KG1 (cell line): ENCODE measurements at places on chromosomes 6 and 20.

- DNase-seq = no peak
These were observed 38.2 kb upstream of the NKX2-4 start for GRCh38 chr20:21435576-21435975.

DNA sequence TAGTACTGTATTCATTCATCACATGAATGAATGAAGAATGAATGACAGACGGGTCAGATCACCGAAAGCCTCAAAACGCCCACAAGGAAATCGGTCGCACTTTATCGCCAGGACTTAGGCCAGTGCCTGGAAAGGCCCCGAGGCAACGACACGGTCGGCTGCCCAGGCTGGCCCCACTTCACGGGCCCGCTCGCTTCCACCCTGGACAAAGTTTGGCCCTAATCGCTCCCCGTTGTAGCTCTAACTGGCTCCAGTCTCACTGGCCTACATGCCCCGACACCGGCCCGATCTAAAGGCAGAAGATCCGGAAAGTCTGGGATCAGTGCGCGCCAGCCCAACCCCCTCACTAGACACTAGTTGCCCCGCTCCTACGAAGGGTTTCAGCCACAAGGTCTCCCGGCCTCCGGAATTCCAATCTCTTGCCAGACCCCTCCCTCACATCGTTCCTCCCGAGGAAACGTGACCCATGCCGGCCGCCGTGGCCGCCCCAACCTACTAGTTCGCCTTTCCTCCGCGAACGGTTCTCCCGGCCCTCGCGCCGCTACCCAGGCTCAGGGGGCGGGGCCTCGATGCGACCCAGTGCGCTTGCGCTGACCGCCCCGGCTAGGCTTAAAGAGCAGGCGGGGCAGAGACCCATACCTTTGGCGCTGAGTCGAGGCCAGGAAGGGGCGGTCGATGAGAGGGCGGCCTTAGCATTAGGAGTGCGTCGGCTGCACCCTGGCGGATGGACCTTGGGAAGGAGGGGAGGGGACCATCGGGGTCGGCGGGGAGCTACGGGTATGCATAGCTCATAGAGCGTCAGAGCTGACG is at the start of the genes GSS and MYH7B:
GSS (minus strand) TSS at position 576 of the 810 bp plus-strand sequence. CDS start 3,954 bp downstream, outside the sequence.
MYH7B (plus strand) TSS at position 638 of the 810 bp plus-strand sequence. CDS start 22,138 bp downstream, outside the sequence.
- peak; percentile 96 for DNase-seq

- DNase-seq = peak; percentile 59
These were observed 10.5 kb downstream of the PLN start for GRCh38 chr6:118558464-118559217.

DNA sequence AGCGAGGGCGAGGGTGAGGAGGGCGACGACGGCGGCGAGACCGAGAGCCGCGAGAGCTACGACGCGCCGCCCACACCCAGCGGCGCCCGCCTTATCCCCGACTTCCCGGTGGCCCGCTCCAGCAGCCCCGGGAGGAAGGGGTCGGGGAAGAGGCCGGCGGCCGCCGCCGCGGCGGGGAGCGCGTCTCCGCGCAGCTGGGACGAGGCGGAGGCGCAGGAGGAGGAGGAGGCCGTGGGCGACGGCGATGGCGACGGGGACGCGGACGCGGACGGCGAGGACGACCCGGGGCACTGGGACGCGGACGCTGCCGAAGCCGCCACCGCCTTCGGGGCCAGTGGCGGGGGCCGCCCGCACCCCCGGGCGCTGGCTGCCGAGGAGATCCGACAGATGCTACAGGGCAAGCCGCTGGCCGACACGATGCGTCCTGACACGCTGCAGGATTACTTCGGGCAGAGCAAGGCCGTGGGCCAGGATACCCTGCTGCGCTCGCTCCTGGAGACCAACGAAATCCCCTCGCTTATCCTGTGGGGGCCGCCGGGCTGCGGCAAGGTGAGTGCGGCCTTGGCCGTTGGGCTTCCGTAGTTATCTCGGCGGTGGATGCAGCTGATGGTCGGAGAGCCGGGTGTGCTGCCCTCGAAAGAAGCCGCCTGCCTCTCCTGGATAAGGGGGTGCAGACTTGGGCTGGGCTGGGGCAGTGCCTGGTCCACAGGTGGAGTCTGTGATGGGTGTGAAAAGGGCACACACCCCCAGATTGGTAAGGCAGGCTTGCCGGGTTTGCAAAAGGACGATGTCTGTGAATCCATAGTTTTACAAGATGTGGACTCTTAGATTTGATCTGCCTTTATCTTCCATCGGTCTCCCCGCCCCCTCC is 938 bp downstream of the WRNIP1 start:
- no peak for DNase-seq

- DNase-seq = no peak
These were observed 4.1 kb upstream of the ENPP5 start for GRCh38 chr6:46174904-46175303.

DNA sequence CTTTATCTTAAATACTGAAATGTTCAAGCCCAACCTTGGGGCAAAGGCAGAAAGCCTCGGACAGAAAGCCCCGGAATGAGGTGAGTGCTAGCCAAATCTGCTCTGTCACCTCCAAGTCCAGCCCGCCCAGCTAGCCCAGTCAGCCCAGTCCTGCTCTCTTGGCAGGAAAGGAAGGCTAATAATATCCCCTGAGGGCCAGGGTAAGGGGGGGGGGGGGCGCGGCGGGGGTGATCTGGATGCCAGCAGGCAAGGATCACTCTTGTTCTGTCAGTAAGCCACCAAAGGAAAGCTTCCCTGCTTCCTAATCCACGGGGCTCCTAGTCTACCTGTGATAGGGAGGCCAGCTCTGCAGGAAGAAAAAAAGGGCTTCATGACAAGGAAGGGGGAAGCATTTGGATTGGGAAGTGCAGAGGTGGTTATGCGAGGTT is 1.1 kb downstream of the NDRG3 start:
- no peak for DNase-seq
